ENCODE measurements at places on chromosomes 3 and 15. TPM values are rescaled to one million over a fixed set of nuclear protein-coding genes. Genes with fewer than 3 reads are reported as not detected.

The MAGEF1 gene
- 40.4 TPM for total RNA-seq

The DLEC1 gene
- 0.98 TPM for total RNA-seq

The ACOX2 gene
- 12.1 TPM for total RNA-seq

The EIF3J gene
- total RNA-seq: 68.2 TPM

The SOX14 gene
- total RNA-seq: not detected

The LYZL4 gene
- not detected for total RNA-seq

The TEX55 gene
- total RNA-seq: not detected

The TOPAZ1 gene
- not detected for total RNA-seq

The ADGRG7 gene
- not detected for total RNA-seq

The RTP4 gene
- total RNA-seq: 2.3 TPM

The ACKR4 gene
- total RNA-seq: 2.5 TPM

The SAMMSON gene
- 0.98 TPM for total RNA-seq

The XCR1 gene
- under 0.01 TPM for total RNA-seq

The GP9 gene
- not detected for total RNA-seq

The MCF2L2 gene
- total RNA-seq: 1.3 TPM

The CCDC13 gene
- 2.3 TPM for total RNA-seq

The ALDH1A3 gene
- 44.9 TPM for total RNA-seq

The SPINT1 gene
- total RNA-seq: 134 TPM

The CCR1 gene
- 4.3 TPM for total RNA-seq

The AGBL1 gene
- total RNA-seq: not detected

The GOLGA8B gene
- total RNA-seq: 131 TPM

The ZBTB47 gene
- 45.2 TPM for total RNA-seq

The ATP13A5 gene
- 4.5 TPM for total RNA-seq

The TRPM1 gene
- total RNA-seq: not detected

The RETNLB gene
- total RNA-seq: not detected

The ATP10A gene
- 6.4 TPM for total RNA-seq

The KIF15 gene
- total RNA-seq: 0.66 TPM

The SLC6A1 gene
- total RNA-seq: under 0.01 TPM

The LMAN1L gene
- total RNA-seq: 0.15 TPM

The LINGO1 gene
- 1.6 TPM for total RNA-seq

The ZIC4 gene
- under 0.01 TPM for total RNA-seq

The LRRC34 gene
- total RNA-seq: 6.4 TPM

The C3orf85 gene
- total RNA-seq: not detected

The SERPINI2 gene
- total RNA-seq: not detected

The MED12L gene
- total RNA-seq: 1.6 TPM

The ZNF660 gene
- total RNA-seq: 2.0 TPM

The WNT5A gene
- 7.0 TPM for total RNA-seq

The CAMK1 gene
- total RNA-seq: 25.2 TPM

The ZNF502 gene
- total RNA-seq: 6.6 TPM

The STRIT1 gene
- total RNA-seq: not detected

The MYL3 gene
- total RNA-seq: 8.5 TPM

The KBTBD13 gene
- total RNA-seq: 0.33 TPM

The EHD4 gene
- total RNA-seq: 30.4 TPM

The TM6SF1 gene
- 7.3 TPM for total RNA-seq

The GOLGA6B gene
- not detected for total RNA-seq

The CNTN3 gene
- total RNA-seq: 12.2 TPM

The CAPN3 gene
- 12.5 TPM for total RNA-seq

The FMN1 gene
- 56.8 TPM for total RNA-seq

All from breast epithelium (tissue), 4 donors.